Kidney (tissue), 22 donors: ENCODE measurements at places on chromosomes 7 and 10. TPM values are rescaled to one million over a fixed set of nuclear protein-coding genes. Genes with fewer than 3 reads are reported as not detected.

Gene OR2A42
- 0.13 TPM for polyA plus RNA-seq

Gene OPN1SW
- polyA plus RNA-seq, result not detected

Gene CYP2W1
- 0.17 TPM for polyA plus RNA-seq

Gene ADRA2A
- 1.2 TPM for polyA plus RNA-seq

Gene AKR1C4
- polyA plus RNA-seq, result not detected

Gene TRIM50
- polyA plus RNA-seq, result 14.0 TPM

Gene CALHM1
- polyA plus RNA-seq, result not detected

Gene RNF148
- polyA plus RNA-seq, result 0.41 TPM

Gene CDC14C
- polyA plus RNA-seq, result not detected

Gene TMEM139
- polyA plus RNA-seq, result 108 TPM

Gene CFAP46
- 3.8 TPM for polyA plus RNA-seq

Gene IDI2
- polyA plus RNA-seq, result not detected

Gene WNT8B
- polyA plus RNA-seq, result 0.60 TPM

Gene ZNF25
- 5.5 TPM for polyA plus RNA-seq

Gene ZNF239
- polyA plus RNA-seq, result 4.5 TPM

Gene CDHR3
- polyA plus RNA-seq, result 3.6 TPM

Gene KIAA1549
- 1.8 TPM for polyA plus RNA-seq

Gene ASZ1
- polyA plus RNA-seq, result not detected

Gene NAT16
- polyA plus RNA-seq, result not detected

Gene NSUN6
- polyA plus RNA-seq, result 6.3 TPM
